ENCODE measurements at places on chromosomes 3 and 15.
A peak's percentile ranks its signal among the peaks of the same experiment; 100 is the strongest.

DNA sequence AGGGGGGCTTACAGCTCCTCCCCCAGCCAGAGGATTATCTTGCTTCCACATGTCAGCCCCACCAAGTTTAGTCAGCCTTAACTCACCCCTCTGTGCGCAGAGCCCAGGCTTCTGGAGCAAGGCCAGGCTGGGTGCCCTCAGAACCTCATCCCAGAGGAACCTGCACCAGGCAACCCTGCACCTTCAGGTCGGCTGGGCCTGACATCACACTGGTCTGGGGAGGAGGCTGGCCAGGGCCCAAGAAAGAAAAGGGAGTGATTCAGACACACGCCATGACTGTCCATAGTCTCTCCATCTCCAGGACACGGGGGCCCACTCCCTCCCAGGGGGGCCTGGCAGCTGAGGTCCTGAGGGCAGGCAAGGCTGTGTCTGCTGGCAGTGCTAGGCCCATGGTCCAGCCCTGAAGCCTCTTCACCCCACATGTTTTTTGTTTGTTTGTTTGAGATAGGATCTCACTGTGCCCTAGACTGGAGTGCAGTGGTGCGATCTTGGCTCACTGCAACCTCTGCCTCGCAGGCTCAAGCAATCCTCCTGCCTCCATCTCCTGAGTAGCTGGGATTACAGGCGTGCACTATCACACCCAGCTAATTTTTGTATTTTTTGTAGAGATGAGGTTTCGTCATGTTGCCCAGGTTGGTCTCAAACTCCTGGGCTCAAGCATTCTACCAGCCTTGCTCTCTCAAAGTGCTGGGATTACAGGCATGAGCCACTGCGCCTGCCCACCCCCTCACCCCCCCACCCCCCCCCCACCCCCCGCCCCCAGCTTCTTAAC is 11.1 kb downstream of the TNK2 start:
- no peak for DNase-seq

DNA sequence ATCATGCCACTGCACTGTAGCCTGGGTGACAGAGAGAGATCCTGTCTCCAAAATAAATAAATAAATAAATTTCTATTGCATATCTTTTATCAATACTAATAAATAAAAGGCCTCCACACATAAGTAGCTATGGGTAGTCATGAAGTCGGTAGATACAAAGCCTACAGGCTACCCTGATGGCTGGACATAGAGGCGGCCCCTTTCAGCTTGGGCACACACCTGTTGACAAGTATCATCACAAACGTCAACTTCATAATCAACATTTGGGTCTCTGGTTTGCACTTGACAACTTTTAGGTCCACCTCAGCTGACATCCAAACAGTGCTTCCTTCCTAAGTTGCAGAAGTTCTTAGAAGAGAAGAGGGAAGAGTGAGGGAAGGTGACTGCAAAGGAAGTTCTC is 53.4 kb downstream of the ITGA11 start:
- DNase-seq, result no peak

GRCh38 chr15:40949756-40950207 is 3.5 kb upstream of the CHAC1 start:
- no peak for DNase-seq

DNA sequence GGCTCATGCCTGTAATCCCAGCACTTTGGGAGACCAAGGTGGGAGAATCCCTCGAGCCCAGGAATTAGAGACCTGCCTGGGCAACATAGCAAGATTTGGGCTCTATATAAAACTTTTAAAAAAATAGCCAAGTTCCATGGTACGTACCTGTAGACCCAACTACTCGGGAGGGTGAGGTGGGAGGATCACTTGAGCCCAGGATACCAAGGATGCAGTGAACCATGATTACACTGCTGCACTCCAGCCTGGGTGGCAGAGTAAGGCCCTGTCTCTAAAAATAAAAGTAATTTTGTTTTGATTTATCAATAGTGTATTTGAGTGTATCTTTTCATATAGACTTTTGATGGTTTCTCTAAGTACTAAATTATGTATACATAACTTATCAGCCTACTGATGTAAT is 63.1 kb downstream of the LSM3 start:
- no peak for DNase-seq

DNA sequence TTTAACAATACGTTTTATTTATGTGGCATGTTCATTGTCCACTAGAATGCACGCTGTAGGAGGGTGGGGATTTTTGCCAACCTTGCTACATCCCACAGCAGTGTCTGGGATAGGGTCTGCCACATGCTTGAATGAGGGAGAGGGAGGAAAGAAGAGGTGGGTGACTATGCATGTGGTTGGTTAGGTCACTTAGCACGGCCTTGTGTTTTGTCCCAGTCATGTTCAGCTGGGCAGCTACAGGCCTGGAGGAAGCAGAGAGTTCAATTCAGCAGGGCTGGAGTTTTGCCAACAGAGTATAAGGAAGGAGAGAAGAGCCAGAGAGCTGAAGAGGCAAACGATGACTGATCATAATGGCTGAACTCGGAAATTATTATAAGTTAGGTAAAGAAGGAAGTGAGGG is 268.4 kb upstream of the NSMCE3 start:
- DNase-seq, result no peak

DNA sequence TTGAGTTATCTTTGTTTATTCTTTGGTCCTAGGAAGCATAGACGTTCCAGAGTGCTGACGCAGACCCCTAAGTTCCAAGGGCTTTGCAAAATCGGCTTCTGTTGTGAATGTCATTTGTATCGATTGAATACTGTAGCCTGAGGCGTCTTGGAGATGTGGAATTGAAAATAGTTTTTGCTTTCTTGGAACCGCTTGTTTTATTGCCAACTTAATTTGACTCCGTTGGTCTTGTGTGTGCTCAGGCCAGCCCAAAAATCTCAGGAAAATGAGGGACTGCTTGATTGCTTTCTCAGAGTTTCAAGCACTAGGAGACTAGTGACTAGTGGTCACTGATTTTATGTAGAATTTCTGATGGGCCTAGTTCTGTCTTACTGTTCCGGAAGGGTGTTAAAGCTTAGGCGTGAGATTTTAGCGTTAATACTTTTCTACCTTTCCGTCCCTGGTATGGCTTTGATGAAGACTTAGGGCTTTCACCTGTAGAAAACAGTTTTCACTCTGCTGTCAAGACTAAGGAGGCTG is 263 bp upstream of the UTS2B start:
- no peak for DNase-seq

GRCh38 chr15:70066447-70066846 is 31.3 kb downstream of the TLE3 start:
- no peak for DNase-seq

GRCh38 chr15:67806536-67806935 is 18.8 kb upstream of the SKOR1 start:
- DNase-seq, result no peak

- peak; percentile 6 for DNase-seq
Measured at GRCh38 chr15:83106994-83107840, at the start of gene TM6SF1. Gene TM6SF1, plus strand, starts transcription at chr15:83107645. Its CDS starts 36 bp downstream, at chr15:83107681.

All from CD4-positive, alpha-beta T cell treated with Interferon gamma for 1 hour (primary cell).